NCI-H1436 (cell line): ENCODE measurements at places on chromosomes 11 and 22.

- no peak for DNase-seq
Measured at GRCh38 chr22:19506212-19506611, 18.0 kb downstream of the CLDN5 start.

DNA sequence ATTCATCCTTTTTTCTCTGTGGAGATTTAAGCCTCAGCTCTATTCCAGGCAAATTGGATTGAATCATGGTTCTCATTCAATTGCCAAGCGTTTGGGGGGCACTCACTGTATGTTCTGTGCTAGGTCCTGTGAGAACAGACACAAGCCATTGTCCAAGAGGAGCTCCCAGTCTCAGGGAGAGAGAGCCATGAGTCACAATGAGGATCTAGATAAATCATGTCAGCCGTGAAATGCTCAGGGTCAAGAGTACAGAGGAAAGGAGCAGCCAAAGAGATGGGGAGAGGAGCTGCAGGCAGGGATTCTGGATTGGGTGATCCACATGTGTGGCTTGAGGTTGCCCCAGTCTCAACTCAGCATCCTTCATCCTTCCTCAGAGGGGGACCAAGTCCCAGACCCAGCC lies 93.6 kb downstream of the FEZ1 start:
- DNase-seq = no peak

- DNase-seq = peak; percentile 24
Measured at GRCh38 chr22:24437741-24438328, 10.4 kb downstream of the ADORA2A start.

GRCh38 chr22:39293766-39294368 lies 25.6 kb downstream of the RPL3 start:
- DNase-seq = no peak

DNA sequence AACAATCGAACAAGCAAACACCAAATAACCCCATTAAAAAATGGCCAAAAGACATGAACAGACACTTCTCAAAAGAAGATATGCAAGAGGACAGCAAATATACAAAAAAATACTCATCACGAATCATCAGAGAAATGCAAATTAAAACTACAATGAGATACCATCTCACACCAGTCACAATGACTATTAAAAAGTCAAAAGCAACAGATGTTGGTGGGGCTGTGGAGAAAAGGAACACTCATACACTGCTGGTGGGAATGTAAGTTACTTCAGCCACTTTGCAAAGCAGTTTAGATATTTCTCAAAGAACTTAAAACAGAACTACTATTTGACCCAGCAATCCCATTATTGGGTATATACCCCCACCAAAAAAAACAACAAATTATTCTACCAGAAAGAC lies 51.3 kb upstream of the FLI1 start:
- no peak for DNase-seq

- DNase-seq = no peak
Measured at GRCh38 chr11:21053466-21053865, 384.1 kb downstream of the NELL1 start.

DNA sequence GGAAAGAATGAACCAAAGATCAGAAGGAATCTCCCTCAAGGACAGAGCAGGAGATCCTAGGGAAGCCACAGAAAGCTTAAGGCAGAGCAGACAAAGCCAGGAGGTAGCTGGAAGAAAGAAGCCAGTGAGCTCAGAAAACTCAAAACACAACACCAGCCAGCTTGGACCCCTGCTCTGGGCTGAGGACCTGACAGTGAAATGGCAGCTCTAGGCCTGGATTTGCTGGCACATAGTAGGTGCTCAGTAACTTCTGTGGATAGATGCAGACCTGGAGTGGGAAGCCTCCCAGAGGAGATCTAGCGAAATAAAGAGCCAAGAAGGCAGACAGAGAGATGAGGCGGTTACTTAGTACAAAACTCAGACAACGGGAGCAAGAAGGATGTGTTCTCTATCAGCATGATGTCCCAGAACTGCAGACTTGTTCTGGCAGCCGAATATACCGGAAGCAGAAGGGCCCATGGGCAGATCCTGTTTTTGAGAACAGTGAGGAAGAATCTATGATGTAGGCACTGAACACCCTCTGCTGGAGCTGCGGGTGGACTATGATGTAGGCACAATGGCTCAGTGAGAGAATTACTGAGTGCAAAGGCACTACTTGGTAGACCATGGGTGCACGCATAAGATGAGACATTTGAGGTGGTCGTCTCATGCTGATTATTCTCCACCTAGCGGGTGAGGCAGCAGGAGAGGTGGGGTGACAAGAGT lies 4.8 kb downstream of the ROBO4 start:
- no peak for DNase-seq

DNA sequence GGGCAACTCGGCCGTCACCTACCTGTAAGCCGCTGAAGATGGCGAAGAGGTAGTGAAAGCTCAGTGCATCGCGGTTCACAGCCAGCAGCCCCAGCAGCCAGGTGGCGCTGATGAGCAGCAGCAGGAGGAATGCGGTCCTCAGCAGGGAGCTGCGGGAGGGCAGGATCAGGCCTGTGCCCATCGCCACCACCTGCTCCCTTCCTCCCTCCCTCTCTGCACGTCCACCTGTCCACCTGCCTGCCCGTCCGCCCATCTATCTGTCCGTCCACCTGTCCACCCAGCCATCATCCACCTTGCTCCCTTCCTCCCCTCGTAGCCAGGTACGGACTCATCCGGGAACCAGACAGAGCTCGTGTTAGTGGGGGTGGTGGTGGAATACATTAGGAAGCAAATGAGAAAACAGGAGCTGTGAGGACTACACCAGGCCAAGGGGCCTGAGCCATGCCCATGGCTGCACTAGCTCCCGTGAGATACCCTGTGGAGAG lies 32.2 kb downstream of the TRMU start:
- DNase-seq = peak; percentile 44

DNA sequence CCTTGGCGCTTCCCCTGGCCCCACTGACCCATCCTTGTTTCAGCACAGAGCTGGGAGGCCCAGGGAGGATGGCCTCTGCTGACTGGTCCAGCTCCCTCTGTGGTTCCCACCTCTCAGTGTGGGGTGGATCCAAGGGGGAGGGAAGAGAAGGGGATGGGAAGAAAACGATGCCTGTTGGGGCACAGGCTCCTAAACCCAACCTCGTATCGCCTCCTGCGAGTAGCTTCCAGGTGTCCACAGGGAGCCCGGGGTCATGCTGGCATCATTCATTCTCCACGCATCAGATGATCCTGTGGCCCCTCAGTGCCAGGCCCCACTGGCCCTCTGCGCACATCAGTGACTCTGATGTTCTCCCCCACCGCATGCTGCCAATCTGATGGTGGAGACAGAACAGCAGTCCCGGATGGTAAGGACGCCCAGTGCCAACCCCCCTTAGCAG lies 5.1 kb downstream of the MYEOV start:
- DNase-seq = no peak

GRCh38 chr11:46327829-46328228 lies 19.4 kb upstream of the DGKZ start:
- DNase-seq = no peak

DNA sequence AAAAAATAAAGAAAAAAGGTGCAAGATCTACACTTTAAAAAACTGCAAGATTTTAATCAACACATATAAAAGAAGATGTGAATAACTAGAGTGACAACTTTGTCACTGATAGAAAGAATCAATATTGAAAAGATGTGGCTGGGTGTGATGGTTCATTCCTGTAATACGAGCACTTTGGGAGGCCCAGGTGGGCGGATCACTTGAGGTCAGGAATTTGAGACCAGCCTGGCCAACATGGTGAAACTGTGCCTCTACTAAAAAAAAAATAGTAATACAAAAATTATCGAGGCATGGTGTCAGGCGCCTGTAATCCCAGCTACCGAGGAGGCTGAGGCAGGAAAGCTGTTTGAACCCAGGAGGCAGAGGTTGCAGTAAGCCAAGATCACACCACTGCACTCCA lies 21.0 kb upstream of the FBLN1 start:
- DNase-seq = no peak

GRCh38 chr11:68138237-68138636 lies 17.0 kb upstream of the CHKA start:
- no peak for DNase-seq

DNA sequence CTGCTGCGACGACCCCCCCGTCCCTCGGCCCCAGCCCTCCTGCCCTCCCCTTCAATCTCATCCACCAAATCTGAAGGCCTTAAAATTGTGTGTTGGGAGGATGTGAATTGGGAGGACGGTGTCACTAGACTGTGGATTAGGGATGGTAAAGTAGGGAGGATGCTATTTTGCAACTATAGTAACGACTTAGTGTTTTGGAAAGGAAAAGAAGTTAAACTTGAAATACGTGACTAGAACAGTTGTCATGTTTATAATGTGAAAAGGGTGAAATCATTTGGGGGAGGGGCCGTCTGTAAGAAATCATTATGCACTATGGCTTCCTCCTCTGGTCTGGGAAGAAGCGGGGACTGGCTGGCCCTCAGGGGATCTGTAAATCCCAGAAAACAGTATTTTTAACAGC lies 43.4 kb upstream of the NNMT start:
- no peak for DNase-seq

DNA sequence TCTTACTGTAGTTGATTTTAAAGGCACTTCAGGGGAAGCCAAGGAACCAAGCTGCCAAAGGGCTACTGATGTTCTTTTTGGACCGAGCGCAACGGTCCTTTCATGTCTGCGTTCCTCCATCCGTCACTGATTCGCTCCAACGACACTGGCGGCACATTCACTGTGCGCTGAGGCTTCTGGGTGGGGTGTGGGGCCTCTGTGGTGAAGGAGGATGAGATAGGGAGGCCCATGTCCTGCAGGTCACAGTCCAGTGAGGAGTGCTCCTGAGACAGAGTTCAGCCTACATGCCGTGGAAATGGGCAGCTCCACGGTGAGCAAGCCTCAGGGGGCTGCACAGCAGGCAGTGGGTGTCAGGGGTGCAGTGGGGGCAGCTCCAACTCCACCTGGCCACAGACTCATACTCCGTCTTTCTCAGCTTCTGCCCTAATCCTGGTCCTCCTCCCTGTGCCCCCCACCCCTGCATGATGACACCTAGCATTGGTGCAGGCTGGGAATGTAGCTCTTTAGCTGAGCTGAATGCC lies 87.8 kb upstream of the SHANK2 start:
- no peak for DNase-seq

- no peak for DNase-seq
Measured at GRCh38 chr22:42967005-42967404, 47.9 kb downstream of the PACSIN2 start.

DNA sequence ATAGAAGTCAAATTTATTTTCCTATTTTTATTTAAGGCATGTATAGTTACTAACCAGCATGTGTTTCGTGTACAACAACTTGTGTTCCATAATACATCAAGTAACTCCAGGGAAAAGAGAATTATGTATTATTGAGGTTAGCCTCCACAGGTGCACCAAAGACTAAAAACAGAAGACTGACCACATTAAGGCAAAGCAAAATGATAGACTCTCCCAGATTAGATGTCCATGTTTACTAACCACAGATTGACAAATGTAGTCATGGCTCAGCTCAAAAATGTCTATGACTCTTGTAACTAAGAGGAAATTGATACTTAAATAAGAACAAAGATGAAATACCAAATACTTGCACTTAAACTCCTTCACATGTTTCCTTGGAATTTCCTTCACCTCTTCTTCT lies 238.5 kb downstream of the METTL15 start:
- no peak for DNase-seq

GRCh38 chr22:24216541-24217209 lies 28.2 kb downstream of the GGT5 start:
- no peak for DNase-seq
